Activated naive CD4-positive, alpha-beta T cell treated with anti-CD3 and anti-CD28 coated beads, Interleukin-2, amount 10 ng/mL, durations not matched to agents 7 days and 5 days (primary cell): ENCODE measurements at places on chromosomes 16 and 17.

DNA sequence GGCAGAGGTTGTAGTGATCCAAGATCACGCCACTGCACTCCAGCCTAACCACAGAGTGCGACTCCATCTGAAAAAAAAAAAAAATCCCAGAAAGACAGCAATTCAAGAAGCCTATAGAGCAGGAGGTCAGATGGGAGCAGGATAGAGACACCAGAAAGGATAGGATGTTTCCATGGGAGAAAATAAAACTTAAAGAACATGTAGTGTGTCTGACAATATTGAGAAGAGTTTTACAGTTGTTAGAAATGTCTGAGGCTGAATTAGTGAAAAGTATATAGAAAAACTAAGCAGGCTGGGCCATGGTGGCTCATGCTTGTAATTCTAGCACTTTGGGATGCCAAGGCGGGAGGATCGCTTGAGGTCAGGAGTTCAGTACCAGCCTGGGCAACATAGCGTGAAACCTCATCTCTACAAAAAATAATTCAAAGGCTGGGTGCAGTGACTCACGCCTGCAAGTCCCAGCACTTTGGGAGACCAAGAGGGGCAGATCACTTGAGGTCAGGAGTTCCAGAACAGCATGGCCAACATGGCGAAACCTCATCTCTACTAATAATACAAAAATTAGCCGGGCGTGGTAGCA lies 15.3 kb upstream of the TRIM37 start:
- no peak overlapping the region for H3K27ac ChIP-seq
- H3K4me1 ChIP-seq, result no peaks in the 10 kb centered on the region
- no peak for DNase-seq
- H3K36me3 ChIP-seq, result peaks cover 35% of the 10 kb centered on the region
- no peak overlapping the region for H3K4me3 ChIP-seq

DNA sequence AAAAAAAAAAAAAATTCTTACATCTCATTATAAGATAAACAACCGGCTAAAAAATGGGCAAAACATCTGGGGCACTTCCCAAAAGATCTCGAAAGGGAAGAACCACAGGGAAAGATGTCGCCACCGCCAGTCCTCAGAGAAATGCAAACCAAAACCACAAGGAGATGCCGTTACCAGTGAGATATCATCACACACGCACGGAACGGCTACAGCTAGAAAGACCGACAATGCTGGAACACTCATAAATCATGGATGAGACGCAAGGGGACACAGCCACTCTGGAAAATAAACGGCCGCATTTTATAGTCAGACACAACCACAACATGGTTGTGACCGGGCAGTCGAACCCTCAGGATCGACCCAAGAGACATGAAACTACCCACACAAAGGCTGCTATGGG lies 24.5 kb downstream of the WDR45B start:
- H3K36me3 ChIP-seq, result peaks cover 55% of the 10 kb centered on the region
- H3K27me3 ChIP-seq, result no peaks in the 10 kb centered on the region
- no peaks in the 10 kb centered on the region for H3K4me1 ChIP-seq
- H3K27ac ChIP-seq, result peak overlapping the region; percentile 16

- no peak for DNase-seq
- H3K36me3 ChIP-seq, result no peaks in the 10 kb centered on the region
- peaks cover 26% of the 10 kb centered on the region for H3K27me3 ChIP-seq
- no peaks in the 10 kb centered on the region for H3K4me1 ChIP-seq
- H3K4me3 ChIP-seq, result no peak overlapping the region
- H3K27ac ChIP-seq, result no peak overlapping the region
These were observed 16.8 kb upstream of the FZD2 start for GRCh38 chr17:44540246-44541084.

DNA sequence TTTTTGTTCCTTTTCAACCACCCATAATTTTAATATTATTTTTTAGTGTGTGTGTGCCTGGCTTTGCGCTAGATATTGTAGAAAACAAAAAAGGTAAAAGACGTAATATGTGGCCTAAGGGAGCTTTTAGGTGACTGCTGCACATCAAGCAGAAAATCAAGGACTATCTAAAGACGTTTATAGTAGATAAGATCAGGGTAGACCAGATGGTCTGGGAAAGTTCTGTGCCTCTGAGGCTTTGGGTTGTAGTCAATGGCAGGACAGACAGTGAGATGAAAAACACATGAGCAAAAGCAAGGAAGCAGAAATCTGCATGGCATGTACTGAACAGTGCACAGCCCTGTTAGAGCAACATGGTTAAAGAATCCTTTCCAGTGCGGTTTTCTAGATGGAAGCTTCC lies 26.8 kb upstream of the ARHGAP23 start:
- no peak overlapping the region for H3K4me3 ChIP-seq
- no peak overlapping the region for H3K27ac ChIP-seq
- H3K27me3 ChIP-seq, result no peaks in the 10 kb centered on the region
- H3K36me3 ChIP-seq, result peaks cover 16% of the 10 kb centered on the region
- no peak for DNase-seq

DNA sequence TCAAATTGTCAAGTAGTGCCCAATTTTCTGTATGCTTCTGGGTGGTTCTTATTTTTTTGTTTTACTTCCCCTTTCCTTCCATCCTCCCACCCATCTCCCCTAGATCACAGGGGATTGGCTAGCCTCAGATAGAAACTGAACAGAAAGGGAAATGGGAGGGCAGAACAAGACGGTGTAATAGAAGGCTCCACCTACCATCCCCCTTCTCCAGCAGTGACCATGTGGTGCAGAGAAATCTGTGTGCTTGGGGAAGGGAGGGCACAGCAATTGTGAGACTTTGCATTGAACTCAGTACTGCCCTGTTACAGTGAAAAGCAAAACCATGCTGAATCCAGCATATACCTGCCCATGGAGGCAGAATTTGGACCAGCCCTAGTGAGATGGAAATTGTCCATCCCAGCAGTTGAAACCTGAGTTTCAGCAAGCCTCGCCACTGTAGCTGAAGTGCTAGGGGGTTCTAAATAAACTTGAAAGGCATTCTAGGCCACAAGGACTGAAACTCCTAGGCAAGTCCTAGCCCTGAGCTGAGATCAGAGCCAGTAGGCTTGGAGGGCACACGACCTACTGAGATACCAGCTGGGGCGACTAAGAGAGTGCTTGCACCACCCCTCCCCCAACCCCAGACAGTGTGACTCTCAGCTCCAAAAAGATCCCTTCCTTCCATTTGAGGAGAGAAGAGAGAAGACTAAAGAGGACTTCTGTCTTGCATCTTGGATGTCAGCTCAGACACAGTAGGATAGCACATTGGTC lies 5.2 kb downstream of the SLFN11 start:
- H3K27ac ChIP-seq, result peak overlapping the region; percentile 61
- H3K36me3 ChIP-seq, result peaks cover 65% of the 10 kb centered on the region
- peaks cover 65% of the 10 kb centered on the region for H3K4me1 ChIP-seq

DNA sequence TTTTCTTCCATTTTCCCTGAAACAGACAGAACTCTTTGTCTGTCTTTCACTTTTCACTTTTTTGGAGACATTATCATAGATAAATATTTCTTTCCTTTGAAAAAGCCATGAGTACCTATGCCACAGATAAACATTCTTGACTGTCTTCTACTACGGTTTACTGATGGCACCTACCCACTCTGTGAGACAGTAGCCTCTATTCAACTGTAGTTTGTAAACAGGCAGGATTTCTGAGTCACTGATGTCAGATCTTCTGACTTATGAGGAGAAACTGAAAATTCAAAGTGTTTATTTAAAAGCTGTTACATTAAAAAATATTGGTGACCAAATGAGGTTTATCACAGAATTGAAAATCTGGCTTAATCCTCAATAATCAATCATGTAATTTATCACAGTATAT lies 658.4 kb downstream of the TOX3 start:
- no peaks in the 10 kb centered on the region for H3K4me1 ChIP-seq
- H3K36me3 ChIP-seq, result no peaks in the 10 kb centered on the region
- DNase-seq, result no peak
- H3K4me3 ChIP-seq, result no peak overlapping the region
